ENCODE measurements at places on chromosomes 6 and 20. TPM values are rescaled to one million over a fixed set of nuclear protein-coding genes. Genes with fewer than 3 reads are reported as not detected.

Gene FNDC1
- total RNA-seq = 2.4 TPM

DNA sequence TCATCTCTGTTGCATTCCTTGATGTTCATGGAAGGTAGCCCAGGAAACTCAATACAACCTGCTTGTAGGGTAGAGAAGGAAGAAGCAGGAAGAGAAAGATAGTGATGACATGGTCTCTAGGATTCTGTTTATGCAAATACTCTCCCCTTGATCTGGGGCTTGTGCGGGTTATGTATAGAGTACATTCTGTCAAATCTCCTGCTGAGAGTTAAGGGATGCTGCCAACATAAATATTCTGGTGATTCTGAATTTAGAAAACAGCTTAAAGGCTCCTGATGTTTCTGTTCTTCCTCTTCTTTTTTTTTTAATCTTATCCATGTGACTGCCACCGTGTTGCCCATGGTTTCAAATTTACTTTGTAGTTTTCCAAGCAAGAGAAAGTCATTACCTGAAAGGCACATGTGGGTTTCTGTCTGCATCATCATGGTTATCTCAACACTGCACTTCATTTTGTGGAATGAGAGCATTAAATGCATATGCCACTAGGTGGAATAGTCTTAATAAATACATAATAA, 150.6 kb downstream of the RPS12 start:
- DNase-seq = no peak

GRCh38 chr6:52394251-52394666, 25.9 kb upstream of the EFHC1 start:
- DNase-seq = no peak

Gene GINS1
- 0.35 TPM for total RNA-seq

DNA sequence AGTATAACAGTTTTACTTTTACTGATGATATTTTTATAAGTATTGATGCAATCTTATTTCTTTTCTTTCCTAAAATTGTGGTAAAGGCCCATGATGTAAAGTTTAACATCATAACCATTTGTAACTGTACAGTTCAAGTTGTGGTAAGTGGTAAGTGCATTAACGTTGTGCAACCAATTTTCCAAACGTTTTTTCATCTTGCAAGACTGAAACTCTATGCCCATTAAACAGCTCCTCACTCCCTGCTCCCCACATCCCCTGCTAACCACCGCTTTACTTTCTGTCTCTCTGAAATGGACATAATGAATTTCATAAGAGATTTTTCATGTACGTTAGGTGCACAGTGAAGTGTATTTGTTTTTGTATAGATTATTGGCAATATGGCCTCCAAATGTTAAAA, 106.0 kb downstream of the PACRG start:
- no peak for DNase-seq

GRCh38 chr20:58743929-58744534, 51.4 kb downstream of the NPEPL1 start:
- DNase-seq = no peak

DNA sequence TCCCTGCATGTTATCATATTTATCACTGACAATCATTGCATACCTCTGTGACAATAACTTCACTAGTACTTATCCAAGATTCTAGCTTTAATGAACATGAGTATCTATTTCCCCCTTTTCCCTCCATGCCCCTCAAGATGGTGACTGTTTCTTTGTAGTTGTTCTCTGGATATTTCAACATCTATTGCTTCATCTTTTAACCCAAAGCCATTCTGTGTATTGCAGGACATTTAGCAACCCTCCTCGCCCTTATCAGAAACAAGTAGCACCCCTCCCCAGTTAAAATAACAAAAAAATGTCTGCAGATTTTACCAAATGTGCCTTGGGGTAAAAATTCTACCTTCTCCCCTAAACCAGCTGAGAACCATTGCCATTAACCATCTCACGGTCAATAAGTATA, 979.8 kb upstream of the MANEA start:
- DNase-seq = no peak

DNA sequence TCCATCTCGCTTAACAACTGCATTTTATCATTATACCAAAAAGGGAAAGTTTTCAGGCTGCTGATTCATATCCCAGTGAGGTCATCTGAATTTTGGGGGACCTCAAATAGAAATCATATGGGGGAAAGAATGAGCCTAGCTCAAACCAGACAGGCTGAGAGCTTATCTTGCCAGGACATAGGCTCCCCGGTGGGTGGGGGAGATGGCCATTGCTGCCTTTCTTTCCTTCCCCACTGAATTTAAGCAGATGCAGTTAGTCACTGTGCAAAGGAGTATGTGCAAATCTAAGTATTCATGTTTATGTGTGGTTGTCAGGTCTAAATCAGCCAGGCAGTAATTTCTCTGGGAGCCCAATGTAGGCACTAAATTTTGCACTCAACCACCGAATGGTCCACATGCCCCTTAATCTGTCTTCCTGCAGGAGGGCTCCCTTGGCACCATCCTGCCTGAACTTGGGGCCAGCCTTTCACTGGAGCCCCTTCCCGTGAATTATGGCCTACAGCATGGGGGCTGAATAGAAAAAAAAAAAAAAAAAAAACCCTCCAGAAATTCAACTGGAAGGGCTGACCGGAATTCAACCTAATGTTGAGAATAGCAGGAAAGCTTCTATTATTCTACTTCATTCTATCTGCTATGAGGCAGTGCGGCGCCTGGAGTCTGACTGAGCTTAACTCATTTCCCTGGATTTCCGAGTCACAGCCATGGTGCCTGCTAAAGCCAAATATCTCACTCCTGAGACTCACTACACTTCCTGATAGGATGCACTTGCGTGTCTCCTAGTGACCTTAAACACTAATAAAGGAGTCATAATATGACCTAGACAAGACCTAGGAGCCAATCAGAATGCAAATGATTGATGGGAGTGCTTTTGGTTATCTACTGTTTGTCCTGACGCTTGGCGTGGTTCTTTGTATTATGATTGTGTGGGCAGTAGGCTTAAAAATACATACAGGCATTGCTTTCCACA, 161.5 kb upstream of the HEY2 start:
- peak; percentile 32 for DNase-seq

DNA sequence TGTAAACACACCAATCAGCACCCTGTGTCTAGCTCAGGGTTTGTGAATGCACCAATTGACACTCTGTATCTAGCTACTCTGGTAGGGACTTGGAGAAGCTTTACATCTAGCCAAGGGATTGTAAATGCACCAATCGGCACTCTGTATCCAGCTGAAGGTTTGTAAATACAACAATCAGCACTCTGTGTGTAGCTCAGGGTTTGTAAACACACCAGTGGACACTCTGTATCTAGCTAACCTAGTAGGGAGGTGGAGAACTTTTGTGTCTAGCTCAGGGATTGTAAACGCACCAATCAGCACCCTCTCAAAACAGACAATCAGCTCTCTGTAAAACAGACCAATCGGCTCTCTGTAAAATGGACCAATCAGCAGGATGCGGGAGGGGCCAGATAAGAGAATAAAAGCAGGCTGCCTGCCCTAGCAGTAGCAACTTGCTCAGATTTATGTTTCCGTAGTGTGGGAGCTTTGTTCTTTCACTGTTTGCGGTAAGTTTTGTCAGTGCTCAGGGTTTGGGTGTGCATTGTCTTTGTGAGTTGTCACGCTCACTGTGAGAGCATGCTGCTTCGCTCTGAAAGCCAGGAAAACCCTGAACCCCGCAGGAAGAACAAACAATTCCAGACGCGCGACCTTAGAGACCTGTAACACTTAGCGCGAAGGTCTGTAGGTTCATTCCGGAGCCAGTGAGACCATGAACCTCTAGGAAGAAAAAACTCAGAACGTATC, 37.0 kb downstream of the RIOK1 start:
- DNase-seq = no peak

DNA sequence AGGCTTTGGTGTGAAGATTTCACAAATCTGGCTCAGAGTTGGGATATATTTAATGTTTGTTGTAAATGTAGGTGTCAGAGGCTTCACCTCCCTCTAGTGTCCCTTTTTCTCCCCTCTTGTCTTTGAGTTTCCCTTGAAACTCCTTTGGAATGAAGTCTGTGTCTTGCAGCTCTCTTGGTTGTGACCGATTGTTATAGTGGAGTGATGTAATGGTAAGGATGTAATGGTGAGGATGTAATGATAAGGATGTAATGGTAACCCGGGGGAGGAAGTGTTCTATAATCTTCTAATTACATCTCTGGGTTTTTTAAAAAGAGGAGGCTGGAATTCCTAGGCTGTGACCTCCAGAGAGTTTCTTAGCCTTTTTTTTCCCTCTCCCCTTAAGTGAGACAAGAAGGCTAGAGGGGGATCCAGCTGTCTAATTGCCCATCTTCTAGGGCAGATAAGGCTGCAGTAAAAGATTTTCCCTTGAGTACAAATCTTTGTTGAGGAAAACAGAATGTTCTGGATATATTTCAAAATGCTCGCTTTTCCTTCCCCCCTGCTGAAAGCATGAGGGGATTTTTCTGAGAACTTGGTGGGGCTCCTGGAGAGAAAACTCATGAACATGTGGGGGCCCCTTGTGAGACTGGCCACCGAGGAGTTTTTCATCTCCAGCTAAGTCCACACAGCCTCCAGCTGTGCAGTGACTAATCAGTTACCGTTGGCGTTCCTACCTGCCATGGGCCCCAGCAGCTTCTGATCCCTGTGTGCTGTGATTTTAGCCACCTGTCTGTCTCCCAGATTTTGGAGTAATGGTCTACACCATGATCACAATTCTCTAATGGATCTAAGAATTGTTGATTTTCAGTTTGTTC, 156.7 kb upstream of the PMEPA1 start:
- no peak for DNase-seq

- no peak for DNase-seq
Observed at GRCh38 chr20:47041396-47041899, 146.8 kb downstream of the EYA2 start.

- DNase-seq = no peak
Observed at GRCh38 chr20:48861444-48861843, 33.6 kb upstream of the PREX1 start.

- peak; percentile 84 for DNase-seq
Observed at GRCh38 chr6:2957696-2958330, 13.6 kb downstream of the SERPINB6 start.

DNA sequence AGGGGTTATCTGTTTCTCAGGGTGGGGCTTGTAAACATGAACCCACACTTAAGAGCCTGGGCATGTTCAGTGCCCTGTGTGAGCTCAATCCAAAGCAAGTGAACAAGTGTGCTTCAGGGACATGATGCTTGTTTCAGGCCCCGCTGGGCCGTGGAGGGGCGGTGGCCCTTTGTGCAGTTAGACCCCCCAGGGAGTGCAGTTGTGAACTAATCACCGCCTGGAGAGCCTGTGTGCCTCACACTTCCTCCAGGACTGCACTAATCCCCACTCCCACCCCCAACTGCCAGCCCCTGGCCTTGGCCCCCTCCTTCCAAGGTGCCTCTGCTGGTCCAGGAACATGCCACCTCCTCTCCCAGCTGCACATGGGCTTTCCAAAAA, 58.1 kb downstream of the RREB1 start:
- no peak for DNase-seq

GRCh38 chr6:12410946-12411345, 120.8 kb downstream of the EDN1 start:
- no peak for DNase-seq

GRCh38 chr20:14914633-14915032, 577.2 kb upstream of the FLRT3 start:
- no peak for DNase-seq

DNA sequence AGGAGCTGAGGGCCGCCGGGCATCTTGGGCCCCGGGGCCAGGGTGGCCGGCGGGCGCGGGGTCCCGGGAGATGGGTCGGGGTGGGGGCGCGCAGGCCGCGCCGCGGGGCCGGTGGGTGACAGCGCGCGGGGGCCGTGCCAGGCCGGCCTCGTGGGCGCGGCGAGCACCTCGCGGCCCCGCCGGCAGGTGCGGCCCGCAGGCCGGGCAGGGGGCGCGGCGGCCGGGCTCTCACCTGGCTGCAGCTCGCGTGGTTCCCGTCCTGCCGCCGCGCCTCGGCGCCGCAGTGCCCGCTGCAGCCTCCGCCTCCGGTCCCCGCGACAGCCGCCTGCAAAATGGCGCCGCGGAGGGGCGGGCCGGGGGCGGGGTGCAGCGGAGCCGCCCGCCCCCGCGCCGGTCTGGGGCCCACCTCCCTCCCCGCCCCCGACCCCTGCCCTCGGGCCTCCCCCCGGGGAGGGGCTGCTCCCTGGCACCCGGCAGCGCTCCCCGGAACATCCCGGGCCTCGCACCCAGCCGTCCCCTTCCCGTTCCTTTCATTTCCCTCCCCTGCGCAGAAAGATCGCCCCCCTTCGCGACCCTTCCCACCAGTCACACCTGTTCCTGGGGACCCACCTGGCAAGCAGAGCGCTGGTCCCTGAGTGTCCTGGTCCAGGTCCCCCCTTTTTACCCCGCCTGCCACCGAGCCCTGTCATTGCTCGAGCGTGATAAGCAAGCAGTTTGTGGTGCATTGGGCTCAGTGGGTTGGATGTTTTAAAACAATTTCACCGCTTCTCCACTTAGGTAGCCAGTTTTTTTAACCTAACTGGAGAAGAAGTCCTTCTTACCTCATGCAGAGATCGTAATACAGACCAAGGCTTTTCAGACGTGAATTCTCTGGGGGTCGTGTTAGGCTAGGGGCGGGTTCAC, at the start of gene SLC23A2:
Gene SLC23A2 (minus strand): TSS at position 337 of the 903 bp plus-strand sequence. CDS start 68,948 bp downstream, outside the sequence.
- DNase-seq = peak; percentile 70

DNA sequence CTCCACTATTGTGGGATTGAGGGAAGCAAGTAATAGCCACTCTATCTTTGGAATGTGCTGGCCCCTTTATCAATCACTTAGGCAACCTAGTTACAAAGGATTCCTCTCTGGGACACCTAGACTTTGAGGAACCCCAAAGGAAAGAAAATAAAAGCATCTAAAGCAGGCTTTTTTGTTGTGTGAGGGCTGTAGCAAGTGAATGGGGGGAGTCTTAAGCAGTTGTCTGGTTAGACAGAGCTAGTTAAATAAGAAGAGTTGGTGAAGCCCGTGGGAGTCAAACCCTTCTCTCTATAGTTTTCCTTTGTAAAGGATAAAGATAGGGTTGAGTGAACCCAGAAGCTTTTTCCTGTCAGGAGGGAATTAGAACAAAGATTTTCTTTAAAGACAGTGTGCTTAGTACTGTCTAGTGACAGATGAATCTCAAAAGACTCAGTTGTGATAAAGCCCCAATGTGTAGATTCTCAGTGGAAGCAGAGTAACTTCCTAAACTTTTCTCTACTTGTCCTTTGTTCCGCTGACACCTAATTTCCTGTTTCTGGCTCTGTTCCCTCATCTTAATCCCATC, 63.3 kb downstream of the HDGFL1 start:
- no peak for DNase-seq

DNA sequence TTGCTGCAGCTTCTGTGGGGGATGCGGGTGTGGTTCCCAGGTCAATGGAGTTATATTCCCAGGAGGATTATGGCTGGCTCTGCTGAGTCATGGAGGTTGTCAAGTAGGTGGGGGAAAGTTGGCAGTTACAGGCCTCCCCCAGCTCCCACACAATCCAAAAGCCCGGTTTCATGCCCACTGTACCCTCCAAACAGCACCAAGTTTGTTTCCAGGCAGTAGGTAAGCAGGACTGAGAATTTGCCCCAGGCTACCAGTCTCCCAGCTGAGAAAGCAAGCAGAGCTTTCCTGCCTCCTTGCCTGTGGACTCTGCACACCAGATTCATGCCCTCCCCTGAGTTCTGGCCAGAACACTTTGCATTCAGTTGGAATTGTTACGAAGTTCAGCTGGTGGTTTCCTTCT, 578.2 kb downstream of the MEI4 start:
- no peak for DNase-seq

- DNase-seq = no peak
Observed at GRCh38 chr20:14609328-14610221, 272.2 kb upstream of the FLRT3 start.

Gene PAX1
- 0.44 TPM for total RNA-seq

GRCh38 chr6:36129941-36130666, at the start of gene MAPK13:
Gene MAPK13 (plus strand): TSS chr6:36130513. CDS start chr6:36130583, 70 bp downstream.
- DNase-seq = no peak

Gene NKX2-2
- not detected for total RNA-seq

Measured in heart left ventricle (tissue), 16 donors.